ENCODE measurements at places on chromosomes 2 and 18.

GRCh38 chr2:120396861-120397811, 51.2 kb downstream of the INHBB start:
- peak; percentile 89 for DNase-seq

GRCh38 chr2:161077367-161078210, 82.6 kb upstream of the TANK start:
- no peak for DNase-seq

- no peak for DNase-seq
Observed at GRCh38 chr2:112646102-112646719, 472 bp downstream of the SLC20A1 start.

DNA sequence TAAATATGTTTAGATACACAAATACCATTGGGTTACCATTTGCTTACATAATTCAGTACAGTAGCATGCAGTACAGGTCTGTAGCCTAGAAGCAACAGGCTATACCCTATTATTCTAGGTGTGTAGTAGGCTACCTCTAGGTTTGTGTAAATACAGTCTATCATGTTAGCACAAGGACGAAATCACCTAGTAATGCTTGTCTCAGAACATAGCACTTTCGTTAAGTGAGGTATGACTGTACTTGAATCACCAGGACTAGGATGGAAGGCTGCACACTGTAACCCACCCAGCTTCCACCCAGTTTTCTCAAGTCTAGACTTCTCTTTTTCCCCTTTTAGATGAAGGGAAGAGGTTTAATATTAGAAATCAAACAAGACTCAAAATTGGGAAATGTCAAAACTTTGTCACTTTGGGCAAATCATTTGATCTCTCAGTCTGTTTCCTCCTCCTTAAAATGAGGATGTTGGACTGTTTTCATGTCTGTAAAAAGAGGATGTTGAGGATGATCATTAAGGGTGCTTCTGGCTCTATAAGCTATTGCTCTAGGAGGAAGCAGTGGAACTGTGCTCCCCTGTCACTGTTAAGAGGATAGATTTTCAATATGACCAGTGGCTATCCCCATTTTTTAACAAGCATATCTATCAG, 3.7 kb upstream of the SOCS6 start:
- DNase-seq, result no peak

GRCh38 chr2:169362118-169362893, at the start of gene LRP2:
TSS of gene LRP2 (minus strand) at chr2:169362534. CDS start at chr2:169362399, 135 bp downstream.
- no peak for DNase-seq

GRCh38 chr2:30862054-30862651, 54.9 kb upstream of the CAPN13 start:
- DNase-seq, result peak; percentile 72

DNA sequence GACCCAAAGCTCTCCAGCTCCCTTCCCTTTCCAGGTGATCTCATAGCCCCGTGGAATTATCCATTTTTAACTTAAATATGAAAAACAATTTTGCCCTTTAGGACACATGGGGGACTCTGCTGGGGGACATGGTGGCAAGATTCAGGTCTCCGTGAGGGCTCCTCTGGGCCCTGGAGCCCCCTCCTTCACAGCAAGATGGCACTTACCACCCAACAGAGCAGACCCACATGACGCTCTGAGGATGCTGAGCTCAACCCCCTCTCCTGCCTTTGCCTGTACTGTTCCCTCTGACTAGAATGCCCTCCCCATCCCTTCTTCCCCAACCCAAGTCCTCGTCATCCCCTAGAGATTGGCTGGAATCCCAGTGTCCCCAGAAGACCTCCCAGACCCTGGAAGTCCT, 17.2 kb downstream of the TEX51 start:
- DNase-seq, result no peak

GRCh38 chr2:41399437-41400087, 648.3 kb upstream of the PKDCC start:
- no peak for DNase-seq

DNA sequence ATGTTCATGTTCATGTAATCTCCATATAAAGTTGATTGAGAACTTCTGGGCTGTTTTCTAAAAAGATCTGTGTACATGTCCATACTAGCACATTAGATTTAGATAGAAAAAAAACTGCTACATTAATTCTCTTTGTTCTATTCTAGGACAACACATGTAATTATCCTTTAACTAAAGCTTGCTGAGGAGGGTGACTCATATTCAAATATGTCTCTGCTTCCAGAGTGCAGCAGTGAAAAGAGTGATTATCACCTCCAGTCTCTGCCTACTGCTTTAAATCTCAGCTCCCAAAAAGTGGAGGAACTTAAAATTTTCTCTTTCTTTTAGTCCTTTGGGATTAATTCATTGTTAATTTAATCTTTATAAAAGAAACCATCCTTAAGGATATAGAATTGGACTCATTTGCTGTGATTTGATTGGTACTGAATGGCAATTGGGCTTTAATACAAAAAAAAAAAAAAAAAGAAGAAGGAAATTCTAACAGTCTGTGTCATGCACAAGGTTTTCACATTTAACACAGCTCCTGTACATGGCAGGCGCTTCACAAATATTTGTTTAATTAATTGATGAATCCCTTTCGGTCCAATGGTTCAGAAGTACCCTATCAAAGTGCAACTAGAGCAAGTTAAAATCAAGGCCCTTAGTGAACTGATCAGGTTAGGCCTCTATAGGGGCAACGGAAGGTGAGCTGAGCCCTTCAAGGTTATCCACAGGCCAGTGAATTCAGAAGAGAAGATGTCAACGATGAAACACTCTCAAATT, 214.0 kb upstream of the KCNJ3 start:
- no peak for DNase-seq

GRCh38 chr2:27622921-27623384, 5.9 kb downstream of the CCDC121 start:
- peak; percentile 85 for DNase-seq

- no peak for DNase-seq
Observed at GRCh38 chr2:221360742-221361141, 211.4 kb downstream of the EPHA4 start.

- DNase-seq, result peak; percentile 66
Observed at GRCh38 chr18:46158499-46158898, 54.3 kb downstream of the HAUS1 start.

GRCh38 chr2:232942831-232943230, 70.2 kb downstream of the NGEF start:
- DNase-seq, result peak; percentile 30

GRCh38 chr2:59745085-59745484, 808.4 kb downstream of the BCL11A start:
- no peak for DNase-seq

- peak; percentile 75 for DNase-seq
Observed at GRCh38 chr18:48990481-48991318, 39.9 kb upstream of the SMAD7 start.

GRCh38 chr18:22322243-22322691, 95.4 kb downstream of the CTAGE1 start:
- DNase-seq, result no peak

DNA sequence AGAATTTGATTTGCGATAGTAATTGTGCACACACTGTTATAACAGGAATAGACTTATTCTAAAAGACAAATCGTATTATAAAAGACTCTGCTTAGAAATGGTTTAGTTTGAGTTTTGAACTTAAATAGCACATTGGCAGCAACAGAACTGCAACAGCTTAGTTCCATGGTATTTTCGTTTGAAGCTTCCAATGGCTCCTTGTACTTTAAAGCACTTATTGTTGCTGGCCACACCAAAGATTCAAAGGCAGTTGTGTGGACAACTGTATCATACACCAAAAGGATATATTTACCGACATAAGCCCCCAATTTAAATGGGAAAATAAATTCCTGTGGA, 627 bp downstream of the WIPF1 start:
- no peak for DNase-seq

- DNase-seq, result no peak
Observed at GRCh38 chr2:133838642-133839365, 270.5 kb upstream of the NCKAP5 start.

DNA sequence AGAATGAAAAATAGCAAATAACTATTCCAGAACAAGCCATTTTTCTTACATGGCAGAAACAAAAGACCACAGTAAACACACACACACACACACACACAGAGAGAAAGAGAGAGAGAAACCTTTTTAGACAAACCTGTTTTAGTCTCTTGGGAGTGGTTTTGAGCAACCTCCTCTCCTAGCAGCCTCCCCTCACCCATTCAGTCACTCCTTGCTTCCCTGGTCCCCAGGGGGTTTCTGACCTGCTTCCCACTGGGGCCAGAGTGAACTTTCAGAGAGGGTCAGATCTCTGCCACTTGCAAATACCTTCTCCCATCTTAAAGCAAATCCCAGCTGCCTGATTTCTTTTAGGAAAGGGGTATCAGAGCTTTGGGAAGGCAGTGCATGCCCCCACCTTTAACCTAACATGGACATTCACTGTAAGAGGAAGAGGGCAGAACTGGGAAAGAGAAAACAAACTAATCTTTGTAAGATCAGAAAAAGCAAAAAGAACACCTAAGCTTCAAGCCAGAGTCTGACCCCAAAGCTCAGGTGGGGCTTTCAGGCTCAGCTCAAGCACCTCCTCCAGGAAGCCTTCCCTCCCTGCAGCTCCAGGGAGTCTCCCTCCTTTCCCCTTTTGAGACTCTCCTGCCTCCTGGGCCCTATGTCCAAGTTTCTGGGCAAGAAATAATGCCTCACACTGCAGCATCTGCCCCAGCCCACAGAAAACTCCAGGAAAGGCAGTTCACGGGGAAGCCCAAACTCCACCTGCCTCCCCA, 2.7 kb downstream of the SDC1 start:
- no peak for DNase-seq

GRCh38 chr2:85743304-85743978, 10.3 kb upstream of the ATOH8 start:
- DNase-seq, result peak; percentile 75

GRCh38 chr18:26419746-26420145, 128.6 kb downstream of the KCTD1 start:
- DNase-seq, result peak; percentile 59

DNA sequence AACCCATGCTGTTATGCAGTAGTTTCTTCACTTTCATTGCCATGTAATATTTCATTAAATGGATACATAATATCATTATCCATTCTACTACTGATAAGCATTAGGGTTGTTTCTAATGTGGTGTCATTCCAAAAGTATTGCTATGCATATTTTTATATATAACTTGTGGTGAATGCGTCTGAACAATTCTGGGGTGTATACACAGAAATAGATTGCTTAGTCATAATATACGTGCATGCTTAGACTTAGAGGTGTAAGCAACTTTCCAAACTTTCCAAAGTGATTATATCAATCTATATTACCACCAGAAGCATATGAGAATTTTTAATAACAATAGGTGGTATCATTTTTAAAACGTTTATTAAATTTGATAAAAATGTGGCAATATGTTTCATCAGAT, 540.9 kb downstream of the DSC3 start:
- DNase-seq, result no peak

- DNase-seq, result peak; percentile 70
Observed at GRCh38 chr2:112483042-112483473, 1.1 kb downstream of the TTL start.

GRCh38 chr2:75194184-75194868, 5.0 kb downstream of the TACR1 start:
- no peak for DNase-seq

DNA sequence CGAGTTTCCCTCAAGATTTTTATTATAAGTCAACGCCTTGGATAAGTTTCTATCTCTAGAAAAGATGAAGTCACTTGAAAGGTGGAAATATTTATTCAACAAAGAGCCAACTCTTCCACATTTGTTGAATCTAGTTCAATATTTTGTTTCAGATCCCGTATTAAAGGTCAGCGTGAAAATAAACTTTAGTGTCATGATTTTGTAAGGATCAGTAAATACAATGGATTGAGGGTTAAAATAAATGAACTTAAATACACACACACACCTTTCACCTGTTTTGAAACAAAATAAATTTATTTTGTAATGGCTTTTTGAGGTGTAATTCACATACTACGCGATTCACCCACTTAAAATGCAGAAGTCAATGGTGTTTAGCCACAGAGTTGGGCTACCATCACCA, 16.0 kb upstream of the NPPC start:
- DNase-seq, result no peak

- DNase-seq, result no peak
Observed at GRCh38 chr2:154267983-154268382, 396.3 kb downstream of the GALNT13 start.

- no peak for DNase-seq
Observed at GRCh38 chr2:216289470-216289869, 82.8 kb downstream of the MARCHF4 start.

GRCh38 chr2:128493880-128494279, 175.2 kb upstream of the HS6ST1 start:
- no peak for DNase-seq

DNA sequence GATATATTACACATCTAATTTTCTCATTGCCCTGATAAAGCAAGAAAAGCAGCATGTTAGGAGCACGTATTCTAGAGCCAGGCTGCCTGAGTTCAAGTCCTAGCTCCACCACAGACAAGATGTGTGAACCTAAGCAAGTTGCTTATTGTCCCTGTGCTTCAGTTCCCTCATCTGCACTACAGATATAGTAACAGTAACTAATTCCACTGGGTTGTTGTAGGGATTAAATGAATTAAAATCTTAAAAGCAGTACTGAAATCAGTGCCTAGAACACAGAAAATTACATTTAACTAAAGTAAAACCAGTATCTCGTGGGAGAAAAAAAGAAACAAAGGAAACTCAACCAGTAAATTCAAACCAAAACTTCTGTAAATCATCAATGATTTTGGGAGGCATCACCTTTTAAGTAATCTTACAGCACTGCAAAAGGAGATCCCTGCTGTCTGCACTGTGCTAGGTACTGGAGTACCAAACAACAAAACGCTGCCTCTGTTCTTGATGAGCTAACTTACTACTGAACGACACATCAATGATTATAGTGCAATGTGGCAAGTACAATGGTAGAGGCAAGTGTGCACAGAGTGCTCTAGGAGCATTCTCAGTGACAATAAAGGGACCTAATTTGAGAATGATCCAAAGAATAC, 7.9 kb downstream of the MAP3K2 start:
- no peak for DNase-seq

- no peak for DNase-seq
Observed at GRCh38 chr2:145076085-145076484, 556.2 kb upstream of the ZEB2 start.

GRCh38 chr2:19609266-19609665, 250.8 kb upstream of the OSR1 start:
- no peak for DNase-seq

DNA sequence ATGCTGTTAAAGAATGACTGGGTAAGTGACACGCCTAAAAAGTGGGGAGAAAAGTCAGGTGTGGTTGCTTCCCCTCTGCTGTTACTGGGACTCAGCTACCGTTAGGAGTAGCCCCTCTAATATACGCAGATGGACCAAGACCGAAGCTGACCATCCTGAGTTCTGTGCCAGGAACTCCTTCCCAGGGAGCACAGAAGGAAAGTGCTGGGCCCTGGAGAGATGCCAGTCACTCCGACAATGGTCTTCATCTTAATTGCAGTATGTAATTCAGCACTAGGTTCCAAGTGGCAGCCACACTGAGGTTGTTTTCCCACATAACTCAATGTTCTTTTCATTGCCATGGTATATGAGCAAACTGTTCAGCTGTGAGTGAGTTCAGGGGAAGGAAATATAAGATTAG, 19.6 kb upstream of the TMEM200C start:
- no peak for DNase-seq

DNA sequence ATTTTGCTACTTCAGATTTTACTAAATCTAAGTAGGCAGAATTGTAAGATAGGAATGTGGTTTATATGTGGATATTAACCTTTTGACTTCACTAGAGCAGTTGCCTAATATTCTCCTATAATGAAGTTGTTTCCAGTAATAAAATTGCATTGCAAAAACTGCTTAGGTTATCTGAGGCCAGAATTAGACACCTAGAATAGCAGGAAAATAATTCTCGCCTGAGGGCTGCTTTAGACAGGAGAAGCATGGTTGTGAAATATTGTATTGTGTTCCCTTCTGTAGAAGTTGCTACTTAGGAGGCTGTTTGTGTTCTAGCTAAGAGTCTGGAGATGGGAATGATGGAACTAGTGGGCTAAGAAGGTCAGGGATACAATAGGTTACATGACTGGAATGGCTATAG, 146.3 kb downstream of the PLCL1 start:
- no peak for DNase-seq

All from RPMI7951 (cell line).